Left renal cortex interstitium (tissue), 4 donors: ENCODE measurements at places on chromosomes 5 and 9.

DNA sequence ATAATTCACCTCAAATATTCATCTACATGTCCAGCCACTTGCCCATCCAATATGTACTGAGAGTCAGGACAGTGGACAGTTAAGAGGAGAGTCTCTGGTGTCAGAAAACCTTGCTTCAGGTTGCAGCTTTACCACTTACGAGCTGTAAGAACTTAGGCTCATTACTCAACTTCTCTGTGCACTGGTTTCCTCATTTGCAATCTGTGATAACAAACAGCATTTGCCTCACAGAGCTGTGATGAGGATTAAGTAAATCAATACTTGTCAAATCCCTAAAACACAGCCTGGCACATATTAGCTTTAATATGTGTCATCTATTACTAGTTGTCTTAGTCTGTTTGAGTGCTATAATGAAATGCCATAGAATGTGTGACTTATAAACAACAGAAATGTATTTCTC, 8.6 kb downstream of the GOLGA1 start:
- DNase-seq = no peak

DNA sequence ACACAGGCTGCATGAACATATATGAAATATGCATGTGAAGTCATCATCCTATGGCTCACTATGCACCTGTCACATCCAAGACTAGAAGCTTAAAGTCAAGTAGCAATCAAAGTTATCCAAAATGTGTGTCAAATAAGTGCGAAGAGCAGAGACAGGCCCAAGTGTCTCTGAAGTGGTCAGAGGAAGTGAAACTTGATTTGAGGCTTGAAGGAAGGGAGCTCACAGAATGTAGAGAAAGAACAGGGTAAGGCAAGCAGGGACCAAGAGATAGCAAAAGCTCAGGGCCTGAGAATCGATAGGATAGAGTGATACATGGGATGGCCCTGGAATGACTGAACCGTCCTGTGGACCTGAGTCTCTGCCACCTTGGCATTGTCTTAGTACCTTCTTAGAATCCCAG, 274.3 kb upstream of the TRPC7 start:
- DNase-seq = no peak

DNA sequence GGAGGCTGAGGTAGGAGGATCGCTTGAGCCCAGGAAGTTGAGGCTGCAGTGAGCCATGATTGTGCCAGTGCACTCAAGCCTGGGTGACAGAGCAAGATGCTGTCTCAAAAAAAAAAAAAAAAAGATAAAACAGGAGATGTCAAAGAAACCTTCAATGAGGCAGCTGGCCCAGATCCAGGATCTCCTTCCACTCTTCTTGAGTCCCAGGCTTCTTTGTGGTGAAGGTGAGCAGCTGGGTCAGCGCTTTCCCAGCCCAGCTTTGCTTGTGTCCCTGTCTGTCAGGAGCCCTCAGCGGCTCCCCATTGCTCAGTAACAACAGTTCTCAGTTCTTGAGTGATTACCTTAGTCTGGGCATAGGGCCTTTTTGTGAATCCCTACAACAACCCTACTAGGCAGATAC, 69.4 kb upstream of the PSD2 start:
- no peak for DNase-seq

GRCh38 chr5:41770799-41771198, 99.4 kb downstream of the OXCT1 start:
- no peak for DNase-seq

- peak; percentile 31 for DNase-seq
Observed at GRCh38 chr5:17218353-17219005, 1.0 kb downstream of the BASP1 start.

DNA sequence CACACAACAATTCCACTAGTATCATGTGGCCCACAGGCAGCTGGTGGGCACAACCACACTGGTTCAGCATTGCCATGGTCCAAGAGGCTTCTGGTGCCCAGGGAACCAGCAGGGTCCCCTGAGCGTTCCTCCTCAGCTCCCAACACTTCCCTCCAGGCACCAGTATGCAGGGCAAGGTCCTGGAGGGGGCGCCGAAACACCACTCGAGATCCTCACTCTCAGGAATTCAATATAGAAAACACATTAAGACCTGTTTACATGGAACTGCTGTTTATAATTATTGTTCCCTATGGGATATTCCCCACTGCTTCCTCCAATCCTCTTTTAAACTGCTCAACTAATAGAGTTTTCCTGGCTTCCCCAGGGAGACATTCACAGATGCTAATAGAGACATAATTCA, 91.9 kb upstream of the GABRP start:
- DNase-seq = no peak

GRCh38 chr9:72960446-72960845, 7.6 kb upstream of the ALDH1A1 start:
- no peak for DNase-seq

- no peak for DNase-seq
Observed at GRCh38 chr9:18665947-18666346, 192.0 kb downstream of the ADAMTSL1 start.

- DNase-seq = no peak
Observed at GRCh38 chr5:132782101-132782500, 5.1 kb upstream of the SEPTIN8 start.

DNA sequence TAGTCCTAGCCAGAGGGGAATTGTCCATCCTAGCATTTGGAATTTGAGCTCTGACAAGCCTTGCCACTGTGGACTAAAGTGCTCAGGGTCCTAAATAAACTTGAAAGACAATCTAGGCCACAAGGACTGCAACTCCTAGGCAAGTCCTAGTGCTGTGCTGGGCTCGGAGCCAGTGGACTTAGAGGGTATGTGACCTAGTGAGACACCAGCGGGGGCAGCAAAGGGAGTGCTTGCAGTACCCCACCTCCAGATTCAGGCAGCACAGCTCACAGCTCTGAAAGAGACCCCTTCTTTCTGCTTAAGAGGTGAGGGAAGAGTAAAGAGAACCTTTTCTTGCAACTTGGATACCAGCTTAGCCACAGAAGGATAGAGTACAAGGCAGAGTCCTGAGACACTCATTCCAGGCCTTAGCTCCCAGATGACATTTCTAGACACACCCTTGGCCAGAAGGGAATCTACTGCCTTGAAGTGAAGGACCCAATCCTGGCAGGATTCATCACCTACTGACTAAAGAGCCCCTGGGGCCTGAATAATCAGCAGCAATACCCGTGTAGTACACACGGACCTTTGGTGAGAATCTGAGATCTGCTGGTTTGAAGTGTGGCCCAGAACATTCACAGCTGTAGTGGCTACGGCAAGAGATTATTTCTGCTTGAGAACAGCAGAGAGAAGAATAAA, 164.6 kb downstream of the CCDC171 start:
- no peak for DNase-seq

GRCh38 chr9:16680975-16681651, 189.4 kb downstream of the BNC2 start:
- no peak for DNase-seq

DNA sequence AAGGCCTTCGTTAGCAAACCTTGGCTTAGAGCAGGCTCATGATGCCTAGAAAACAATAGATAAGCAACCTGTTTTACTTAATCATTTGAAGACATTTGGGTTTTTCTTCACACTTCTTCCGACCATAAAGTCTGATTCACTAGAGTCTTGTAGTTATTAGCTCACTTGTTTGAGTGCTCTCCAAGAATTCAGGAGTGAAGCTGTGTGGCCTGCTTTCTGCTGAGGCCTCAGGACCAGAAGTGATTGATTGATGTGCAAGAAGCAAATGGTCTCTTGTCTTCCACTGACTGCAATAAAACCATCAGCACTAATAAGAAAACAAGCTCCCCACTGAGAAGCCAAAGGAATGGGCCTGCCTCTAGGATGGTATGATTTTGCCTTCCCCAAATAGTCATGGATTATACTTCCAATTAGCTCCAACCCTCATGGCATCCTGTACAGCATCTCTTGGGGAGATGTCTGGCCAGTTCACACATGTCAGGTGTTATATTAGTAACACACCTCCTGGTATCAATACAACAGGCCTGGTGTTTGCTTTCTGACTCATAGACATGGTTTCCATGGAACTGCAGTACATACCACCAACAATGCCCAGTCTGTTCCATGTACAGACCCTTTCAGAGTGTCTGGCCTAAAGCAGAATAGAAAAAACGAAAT, 317.6 kb downstream of the CWC27 start:
- no peak for DNase-seq

DNA sequence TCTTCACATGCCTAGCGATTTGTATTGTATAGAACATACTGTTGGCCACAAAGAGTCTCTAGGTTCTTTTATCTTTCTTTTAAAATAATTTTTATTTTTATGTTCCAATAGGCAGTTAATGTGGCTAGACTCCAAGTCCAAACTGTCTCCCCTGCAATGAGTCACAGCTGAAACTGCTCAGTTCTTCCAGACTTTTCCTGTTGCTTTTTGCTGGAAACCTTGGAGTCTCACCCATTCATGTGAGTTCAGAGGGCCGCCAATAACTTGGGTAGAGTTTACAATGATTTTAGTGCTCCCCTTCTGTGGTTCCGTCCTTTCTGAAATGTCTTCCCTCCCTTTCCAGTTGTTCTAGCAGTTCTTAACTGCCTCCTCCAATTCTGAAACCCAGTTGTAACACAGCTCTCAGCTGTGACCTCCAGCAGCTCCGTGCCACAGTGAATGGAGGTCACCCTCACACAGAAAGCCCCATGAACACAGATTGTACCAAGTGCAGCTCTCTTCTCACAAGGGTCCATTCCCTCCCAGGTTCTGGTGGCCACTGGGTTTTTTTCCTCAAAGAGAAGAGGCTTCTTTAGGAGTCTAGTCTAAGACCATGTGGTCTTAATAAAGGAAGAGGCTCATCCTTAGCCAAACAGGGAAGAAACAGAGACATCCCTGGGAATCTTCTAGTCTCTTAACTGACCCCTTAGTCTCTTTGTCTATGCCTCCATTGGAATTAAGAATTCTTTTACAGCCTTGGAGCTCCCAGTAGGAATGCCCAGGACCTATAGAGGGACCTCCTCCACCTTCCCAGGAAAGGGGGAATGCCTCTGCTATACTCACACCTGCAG, 198.5 kb downstream of the SPOCK1 start:
- DNase-seq = no peak

DNA sequence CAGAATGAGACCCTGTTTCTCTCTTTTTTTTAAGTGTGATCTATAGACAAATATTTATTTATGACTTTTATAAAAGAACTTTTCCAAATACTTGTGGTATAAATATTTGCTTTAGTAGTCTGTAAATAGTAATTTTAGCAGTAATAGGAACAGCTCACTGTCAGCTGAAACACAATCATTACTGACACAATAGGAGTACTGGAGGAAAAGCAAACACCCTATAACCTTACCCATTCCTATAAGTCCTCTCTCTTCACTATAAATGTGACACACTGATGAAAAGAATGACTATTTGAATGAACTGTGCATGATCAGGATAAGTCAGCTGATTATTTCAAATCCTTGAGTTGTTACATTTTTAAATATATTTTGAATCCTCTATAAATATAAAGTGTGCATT, 72.4 kb downstream of the CDH12 start:
- DNase-seq = no peak

GRCh38 chr5:131957721-131958441, 12.4 kb upstream of the MEIKIN start:
- DNase-seq = no peak

- DNase-seq = no peak
Observed at GRCh38 chr5:60490597-60491166, 209.3 kb downstream of the DEPDC1B start.

- no peak for DNase-seq
Observed at GRCh38 chr5:82885627-82886389, 191.4 kb downstream of the TMEM167A start.
